Stimulated activated CD4-positive, alpha-beta T cell treated with anti-CD3 and anti-CD28 coated beads, Interleukin-4, amount 100 ng/mL, for 4 hours (primary cell): ENCODE measurements at places on chromosomes 16 and 17.
A peak's percentile ranks its signal among the peaks of the same experiment; 100 is the strongest.

DNA sequence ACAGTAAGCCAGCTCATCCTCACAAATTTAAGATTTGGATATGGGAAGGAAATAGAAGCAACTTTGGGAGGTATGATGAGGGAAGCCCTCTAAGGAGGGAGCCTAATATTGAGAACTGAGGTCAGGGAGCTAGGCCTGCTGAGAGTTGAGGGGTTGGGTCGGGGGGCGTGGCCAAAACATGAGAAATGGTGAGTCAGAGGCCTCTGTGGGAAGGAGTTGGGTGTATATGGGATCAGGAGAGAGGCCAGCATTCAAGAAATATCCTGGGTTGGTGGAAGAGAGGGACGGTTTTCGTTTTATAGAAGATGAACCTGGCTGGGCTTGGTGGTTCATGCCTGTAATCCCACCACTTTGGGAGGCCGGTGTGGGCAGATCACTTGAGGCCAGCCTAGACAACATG is 48.4 kb downstream of the CLEC16A start:
- peak; percentile 22 for DNase-seq

DNA sequence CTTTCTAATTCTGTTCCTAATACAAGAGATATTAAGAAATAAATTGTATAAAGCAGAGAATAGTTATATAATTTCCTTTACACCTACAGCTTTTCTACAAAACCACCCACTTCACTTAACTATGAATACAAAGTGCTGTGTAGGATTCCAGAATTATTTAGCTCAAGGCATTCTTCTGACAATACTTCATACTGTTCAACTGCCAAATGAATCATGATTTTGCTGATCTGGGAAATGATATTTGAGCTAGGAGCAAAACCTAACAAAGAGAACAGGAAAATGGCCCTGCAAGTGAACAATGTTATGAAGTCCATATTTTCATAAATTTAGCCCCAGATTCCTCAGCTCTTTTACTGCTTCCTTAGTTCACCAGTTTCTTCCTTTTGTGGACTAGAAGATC is 12.9 kb downstream of the BBS2 start:
- no peak for DNase-seq

GRCh38 chr17:80710714-80711302 is 166.2 kb downstream of the RPTOR start:
- DNase-seq = no peak

DNA sequence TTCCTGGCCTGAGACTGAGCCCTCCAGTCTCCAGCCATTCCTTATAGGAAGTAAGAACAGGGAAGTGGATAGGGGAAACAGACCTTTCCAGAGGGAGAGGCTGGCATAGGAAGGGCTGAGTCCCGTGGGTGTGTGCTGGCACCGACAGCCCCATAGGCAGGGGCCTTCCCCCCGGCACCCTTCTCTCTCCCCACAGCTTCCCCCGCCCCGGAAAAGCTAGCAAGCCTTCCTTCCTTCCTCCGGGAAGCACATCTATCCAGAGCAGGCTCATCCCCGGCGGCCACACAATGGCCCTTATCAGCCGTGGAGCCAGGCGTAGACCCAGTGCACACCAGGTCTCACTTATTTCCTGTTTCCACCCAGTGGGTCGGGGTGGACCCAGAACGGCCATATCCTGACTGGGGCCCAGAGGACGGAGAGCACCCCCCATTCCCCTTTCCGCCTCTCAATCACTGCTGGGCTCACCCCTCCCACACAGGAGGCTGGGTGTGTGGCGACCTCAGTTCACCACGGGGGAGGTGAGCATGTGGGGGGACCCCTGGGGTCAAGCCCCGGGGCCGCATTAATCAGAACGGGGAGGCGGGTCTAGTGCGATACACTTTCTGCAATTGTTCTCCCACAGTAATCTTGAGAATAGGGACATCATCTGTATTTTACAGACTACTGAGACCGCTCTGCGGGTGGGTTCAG is 950 bp upstream of the MYO1C start:
- no peak for DNase-seq

- DNase-seq = no peak
These were observed 3.2 kb downstream of the THRA start for GRCh38 chr17:40065769-40066510.

DNA sequence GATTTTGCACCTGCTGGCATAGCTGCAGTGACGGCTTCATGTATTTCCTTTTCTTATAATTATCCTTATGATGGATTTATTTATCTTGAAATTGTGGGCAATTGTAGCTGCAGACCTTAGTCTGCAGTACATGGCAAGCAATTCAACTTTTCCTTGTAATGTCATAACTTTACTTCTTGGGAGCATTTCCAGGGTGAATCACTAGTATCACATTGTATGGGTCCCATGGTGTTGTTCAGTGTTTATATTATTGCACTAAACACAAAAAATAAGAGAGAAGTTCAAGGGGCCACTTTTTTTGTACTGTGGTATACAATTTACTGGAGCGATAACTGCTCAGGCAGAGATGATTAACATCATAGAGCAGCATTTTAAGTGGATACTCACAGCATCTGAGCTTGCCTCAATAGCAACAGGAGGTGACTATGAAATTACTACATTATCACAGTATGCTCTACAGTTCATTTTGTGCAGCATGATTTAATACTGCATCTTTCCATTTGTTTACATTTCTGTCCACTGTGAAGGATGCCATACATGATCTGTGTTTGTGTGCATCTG is 169.5 kb downstream of the STX8 start:
- no peak for DNase-seq

DNA sequence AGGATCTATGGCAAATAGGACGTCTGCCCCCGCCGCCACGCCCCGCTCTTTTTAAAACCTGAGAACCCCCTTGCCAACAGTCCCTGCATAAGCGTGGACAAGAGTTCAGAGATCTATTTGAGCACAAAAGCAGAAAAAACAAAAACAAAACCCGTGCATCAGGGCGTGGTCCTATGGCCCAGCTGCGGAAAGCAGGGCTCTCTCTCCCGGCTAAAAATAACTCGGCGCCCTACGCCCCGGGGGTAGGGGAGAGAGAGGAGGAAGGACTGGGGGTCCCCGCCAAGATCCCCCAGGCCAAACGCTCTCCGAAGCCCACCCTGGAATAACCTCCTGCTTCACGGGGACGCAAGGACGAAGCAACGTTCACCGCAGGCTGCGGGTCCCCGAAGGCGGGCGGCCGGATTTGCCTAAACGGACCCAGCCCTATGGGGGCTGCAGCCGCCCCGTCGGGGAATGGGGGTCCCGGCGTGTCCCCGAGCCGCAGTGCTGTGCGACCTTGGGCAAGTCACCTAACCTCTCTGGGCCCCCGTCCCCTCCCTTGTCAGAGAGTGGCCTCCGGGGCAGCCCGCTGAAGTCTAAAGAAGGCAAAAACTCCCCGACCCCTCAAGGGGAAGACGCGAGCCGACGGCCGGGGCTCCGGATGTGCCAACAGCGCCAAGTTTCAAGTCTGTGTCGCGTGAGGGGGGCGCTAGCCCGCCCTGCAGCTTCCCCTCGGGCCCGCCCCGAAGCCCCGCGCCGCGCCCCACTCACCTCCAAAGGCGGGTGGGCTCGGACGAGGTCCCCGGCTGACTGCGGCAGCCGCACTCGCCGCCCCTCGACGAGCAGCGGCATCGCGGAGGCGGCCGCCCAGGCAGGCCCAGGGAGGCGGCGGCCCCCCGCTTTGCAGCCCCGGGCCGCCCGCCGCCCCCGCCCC is 477 bp downstream of the NTAN1 start:
- no peak for DNase-seq

- DNase-seq = no peak
These were observed 419.0 kb downstream of the CDH13 start for GRCh38 chr16:83045790-83046189.

DNA sequence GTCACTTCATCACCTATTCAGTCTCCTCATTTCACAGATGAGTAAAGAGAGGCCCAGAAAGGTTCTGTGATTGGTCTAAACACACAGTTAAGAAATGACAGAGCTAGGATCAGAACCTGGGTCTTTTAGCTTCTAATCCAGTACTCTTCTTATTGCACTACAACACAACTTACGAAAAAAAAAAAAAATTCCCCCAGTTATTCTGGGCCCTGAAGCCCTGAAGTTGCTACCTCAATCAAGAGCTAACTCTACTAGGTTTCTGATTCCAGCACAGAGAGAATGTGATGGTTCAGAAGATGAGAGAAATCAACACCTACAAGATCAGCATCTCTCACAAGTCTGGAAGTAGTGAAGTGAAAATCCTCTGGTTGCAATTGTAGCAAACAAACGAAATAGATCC is 37.3 kb downstream of the GRB7 start:
- DNase-seq = no peak

DNA sequence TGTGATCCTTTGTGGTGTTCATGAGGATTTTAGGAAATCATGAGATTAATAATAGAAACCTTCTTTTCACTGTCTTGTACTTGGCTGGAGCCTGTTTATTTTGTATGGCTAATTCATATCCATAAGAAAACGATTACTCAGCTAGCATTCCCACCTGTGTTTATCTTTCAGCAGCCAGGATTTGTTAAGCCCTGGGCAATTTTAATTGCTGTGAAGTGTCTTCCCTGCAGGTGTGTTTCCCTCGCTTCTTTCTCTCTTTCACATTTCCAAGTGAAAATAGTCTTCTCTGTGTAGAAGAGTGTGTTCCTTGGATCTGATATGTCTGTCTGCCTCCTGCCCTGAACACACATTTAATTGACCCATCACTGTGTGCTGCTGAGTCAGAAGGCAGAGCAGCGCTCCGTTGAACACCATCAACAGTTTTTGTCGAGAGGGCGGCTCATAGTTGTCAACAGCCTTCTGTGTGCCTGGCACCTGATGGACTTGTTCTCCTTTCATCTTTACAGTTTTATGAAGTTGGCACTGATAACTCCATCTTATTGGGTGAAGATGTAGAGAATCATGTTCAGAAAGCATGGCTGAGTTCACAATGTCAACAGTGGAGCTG is 83.2 kb downstream of the SPECC1 start:
- DNase-seq = no peak

DNA sequence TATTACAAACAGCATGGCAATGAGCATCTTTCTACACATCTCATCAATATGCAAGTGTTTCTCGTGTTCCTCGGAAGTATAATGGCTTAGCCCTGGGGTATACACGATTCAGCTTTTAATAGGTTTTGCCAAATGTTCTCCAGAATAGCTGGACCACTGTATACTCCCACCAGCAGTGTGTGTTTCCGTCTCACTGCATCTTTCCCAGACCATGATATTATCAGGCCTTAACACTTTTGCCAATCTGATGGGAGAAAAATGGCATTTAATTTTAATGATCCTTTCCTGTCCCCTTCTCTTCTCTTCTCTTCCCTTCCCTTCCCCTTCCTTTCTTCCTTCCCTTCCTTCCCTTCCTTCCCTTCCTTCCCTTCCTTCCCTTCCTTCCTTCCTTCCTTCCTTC is 30.8 kb downstream of the PRKCB start:
- DNase-seq = no peak

GRCh38 chr16:50388496-50388895 is 19.7 kb upstream of the BRD7 start:
- DNase-seq = no peak

DNA sequence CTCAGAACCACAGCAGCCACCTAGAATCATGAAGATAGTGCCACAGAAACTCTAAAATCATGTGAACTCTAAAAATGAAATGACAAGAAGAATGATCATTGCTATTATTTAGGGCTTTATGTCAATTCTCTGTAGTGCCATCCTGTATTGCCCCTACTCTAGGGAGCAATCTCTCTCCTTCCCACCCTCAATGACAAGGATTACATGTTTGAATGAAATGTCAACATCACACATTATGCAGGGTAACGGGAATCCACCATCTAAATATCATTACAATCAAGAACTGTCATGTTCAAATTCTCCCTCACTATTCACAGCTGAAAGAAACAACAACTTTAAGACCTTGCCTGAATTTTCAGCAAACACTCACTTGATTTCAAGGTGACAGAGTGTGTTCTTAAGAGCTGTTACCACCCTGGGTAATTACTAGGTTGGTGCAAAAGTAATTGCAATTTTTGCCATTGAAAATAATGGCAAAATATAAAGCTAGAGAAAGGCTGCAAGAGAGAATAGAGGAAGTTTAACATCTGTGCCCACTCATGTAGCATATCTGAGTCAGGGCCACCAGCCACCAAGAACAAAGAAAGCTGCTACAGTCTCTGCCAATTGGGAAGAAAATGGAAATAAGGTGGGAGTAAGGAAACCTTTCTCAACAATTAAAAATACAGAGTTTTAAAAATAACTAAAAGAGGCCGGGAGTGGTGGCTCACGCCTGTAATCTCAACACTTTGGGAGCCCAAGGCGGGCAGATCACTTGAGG is 112.8 kb upstream of the PSMD7 start:
- no peak for DNase-seq

GRCh38 chr16:83115491-83116232 is 488.9 kb downstream of the CDH13 start:
- no peak for DNase-seq

GRCh38 chr17:50462446-50462845 is 6.2 kb downstream of the CHAD start:
- DNase-seq = no peak

DNA sequence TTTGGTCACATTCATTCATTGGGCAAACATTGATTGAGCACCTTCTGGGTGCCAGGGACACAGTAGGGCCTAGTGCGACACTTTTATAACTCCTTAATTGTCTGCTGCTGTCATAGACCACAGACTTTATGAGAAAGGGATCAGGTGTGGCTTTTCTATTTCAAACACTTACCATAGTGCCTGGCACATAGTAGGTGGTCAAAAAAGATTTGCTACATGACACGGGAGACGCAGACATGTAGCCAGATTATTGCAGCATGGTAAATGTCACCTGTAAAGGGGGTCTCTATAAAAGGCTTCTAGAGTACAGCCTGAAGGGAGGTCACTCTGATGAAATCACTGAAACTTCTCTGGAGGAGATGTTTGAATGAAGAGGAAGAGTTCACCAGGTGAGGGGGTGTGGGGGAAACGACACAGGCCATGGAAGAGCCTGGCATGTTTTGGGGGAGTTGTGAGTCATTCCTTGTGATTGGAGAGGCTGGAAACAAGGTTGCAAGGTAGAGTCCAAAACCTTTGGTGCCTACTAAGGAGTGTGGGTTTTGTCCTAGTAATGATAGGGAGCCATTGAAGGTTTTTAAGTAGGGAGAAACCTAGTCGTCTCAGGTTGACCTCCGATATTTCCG is 1.6 kb downstream of the RSAD1 start:
- DNase-seq = no peak

DNA sequence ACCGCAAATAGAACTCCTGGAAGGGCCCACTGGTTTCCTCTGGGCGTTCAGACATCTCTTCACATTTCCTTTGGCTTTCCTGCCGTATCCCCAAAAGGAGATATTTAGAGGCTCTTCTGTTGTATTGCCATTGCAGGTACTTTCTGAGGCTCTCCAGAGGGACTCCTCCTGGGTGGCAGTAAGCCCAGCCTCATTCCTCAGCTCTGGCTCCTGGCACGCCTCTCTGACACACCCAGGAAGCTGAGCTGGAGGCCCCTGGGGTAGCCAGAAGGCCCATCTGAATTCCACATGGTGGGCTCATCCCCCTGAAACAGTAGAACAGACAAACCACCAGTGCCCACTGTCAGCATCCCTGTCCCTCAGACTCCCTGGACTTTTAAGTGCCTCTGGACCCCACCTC is 206.7 kb downstream of the PARN start:
- DNase-seq = no peak
